ENCODE measurements at places on chromosomes 1 and 21. TPM values are rescaled to one million over a fixed set of nuclear protein-coding genes. Genes with fewer than 3 reads are reported as not detected.

Gene GNPAT
- 39.9 TPM for total RNA-seq

Gene MRPS21
- 81.5 TPM for total RNA-seq

Gene TAL1
- total RNA-seq, result not detected

Gene DMRTA2
- not detected for total RNA-seq

Gene HMCN1
- total RNA-seq, result 91.4 TPM

Gene OLFML2B
- total RNA-seq, result 66.7 TPM

Gene IL24
- not detected for total RNA-seq

- peaks cover 6% of the 10 kb centered on the region for H3K4me1 ChIP-seq
- no peak for DNase-seq
- H3K27me3 ChIP-seq, result no peaks in the 10 kb centered on the region
- no peak overlapping the region for H3K4me3 ChIP-seq
Observed at GRCh38 chr1:235990330-235990795, 74.5 kb downstream of the NID1 start.

- H3K27me3 ChIP-seq, result no peaks in the 10 kb centered on the region
- H3K4me1 ChIP-seq, result no peaks in the 10 kb centered on the region
- DNase-seq, result no peak
- H3K36me3 ChIP-seq, result no peaks in the 10 kb centered on the region
Observed at GRCh38 chr21:14418920-14419319, 36.0 kb upstream of the HSPA13 start.

DNA sequence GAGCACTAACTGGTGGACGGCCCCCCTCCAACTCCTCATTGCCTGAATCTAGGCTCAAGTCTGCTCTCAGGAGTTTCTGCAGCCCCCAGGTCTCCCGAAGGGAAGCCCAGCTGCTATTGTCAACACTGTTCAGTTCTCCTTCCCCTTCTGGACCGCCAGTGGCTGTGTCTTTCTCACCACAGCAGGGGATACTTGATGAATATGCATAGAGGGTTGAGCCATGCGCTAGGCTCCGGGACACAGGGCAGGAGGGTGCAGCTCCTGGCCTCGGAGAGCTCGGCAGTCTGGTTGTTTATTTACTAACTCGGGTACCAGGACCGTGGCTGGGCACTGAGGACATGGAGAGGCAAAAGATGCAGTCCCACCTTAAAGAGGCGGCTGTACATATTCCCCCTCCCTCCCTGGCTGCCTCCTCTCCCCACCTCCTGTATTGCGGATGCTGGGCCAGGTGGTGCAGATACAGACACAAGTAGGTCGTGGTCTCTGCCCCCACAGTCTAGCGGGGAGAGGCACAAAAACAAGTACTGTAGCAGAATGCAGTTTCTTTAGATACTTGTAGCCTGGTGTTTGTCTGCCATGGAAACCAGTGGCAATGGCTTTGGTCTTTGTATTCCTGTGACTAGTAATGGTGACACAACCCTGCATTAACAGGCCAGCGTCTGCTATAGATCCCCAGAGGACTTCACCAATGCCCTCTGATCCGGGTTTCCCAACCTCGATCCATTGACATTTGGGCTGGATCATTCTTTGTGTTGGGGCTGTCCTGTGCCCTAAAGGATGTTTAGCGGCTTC lies 26.2 kb downstream of the ARHGEF10L start:
- H3K27me3 ChIP-seq, result no peaks in the 10 kb centered on the region
- H3K27ac ChIP-seq, result peak overlapping the region; percentile 91
- H3K4me1 ChIP-seq, result peaks cover 84% of the 10 kb centered on the region
- H3K4me3 ChIP-seq, result no peak overlapping the region
- no peak for DNase-seq
- no peaks in the 10 kb centered on the region for H3K36me3 ChIP-seq

DNA sequence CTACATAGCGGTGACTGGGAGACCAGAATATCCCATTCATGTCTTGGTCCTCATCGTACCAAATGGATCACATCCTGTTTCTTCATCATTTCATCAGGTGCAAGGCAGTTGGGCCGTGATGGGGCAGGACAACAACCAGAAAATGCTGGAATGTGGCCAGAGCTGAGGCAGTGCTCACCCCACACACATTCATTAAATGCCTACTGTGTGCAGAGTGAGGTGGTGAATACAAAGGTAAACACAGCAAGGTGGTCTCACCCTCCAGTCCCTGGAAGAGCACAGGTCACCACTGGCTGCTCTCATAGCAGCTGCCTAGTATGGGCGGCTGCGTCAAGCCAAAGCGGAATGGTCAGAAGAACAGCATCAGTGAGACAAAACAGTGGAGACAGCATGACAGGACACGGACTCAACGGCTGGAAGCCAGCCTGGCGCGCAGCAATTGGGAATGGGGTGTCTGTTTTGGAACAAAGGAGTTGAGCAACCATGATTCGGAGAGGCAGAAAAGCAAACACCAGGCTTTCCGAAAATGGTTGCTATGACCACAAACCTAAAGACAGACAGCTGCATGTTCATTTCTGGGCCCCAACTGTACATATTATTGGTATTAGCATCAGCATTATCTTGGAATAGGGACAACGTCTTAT lies 5.6 kb upstream of the ADAMTSL4 start:
- peaks cover 5% of the 10 kb centered on the region for H3K4me1 ChIP-seq
- no peak overlapping the region for H3K27ac ChIP-seq
- no peaks in the 10 kb centered on the region for H3K27me3 ChIP-seq
- no peak for DNase-seq

GRCh38 chr1:92949937-92950817 lies 11.1 kb downstream of the DIPK1A start:
- H3K36me3 ChIP-seq, result peaks cover 2% of the 10 kb centered on the region
- no peak overlapping the region for H3K27ac ChIP-seq
- no peaks in the 10 kb centered on the region for H3K27me3 ChIP-seq
- no peak overlapping the region for H3K4me3 ChIP-seq
- H3K4me1 ChIP-seq, result no peaks in the 10 kb centered on the region

- no peak overlapping the region for H3K4me3 ChIP-seq
- peaks cover 35% of the 10 kb centered on the region for H3K4me1 ChIP-seq
- DNase-seq, result no peak
- peaks cover 6% of the 10 kb centered on the region for H3K36me3 ChIP-seq
- no peak overlapping the region for H3K27ac ChIP-seq
Observed at GRCh38 chr1:119631433-119632102, 16.5 kb downstream of the ZNF697 start.

GRCh38 chr1:9774712-9775679 lies 48.8 kb downstream of the CLSTN1 start:
- peaks cover 9% of the 10 kb centered on the region for H3K36me3 ChIP-seq
- no peak overlapping the region for H3K27ac ChIP-seq
- peaks cover 10% of the 10 kb centered on the region for H3K4me1 ChIP-seq
- H3K4me3 ChIP-seq, result no peak overlapping the region

DNA sequence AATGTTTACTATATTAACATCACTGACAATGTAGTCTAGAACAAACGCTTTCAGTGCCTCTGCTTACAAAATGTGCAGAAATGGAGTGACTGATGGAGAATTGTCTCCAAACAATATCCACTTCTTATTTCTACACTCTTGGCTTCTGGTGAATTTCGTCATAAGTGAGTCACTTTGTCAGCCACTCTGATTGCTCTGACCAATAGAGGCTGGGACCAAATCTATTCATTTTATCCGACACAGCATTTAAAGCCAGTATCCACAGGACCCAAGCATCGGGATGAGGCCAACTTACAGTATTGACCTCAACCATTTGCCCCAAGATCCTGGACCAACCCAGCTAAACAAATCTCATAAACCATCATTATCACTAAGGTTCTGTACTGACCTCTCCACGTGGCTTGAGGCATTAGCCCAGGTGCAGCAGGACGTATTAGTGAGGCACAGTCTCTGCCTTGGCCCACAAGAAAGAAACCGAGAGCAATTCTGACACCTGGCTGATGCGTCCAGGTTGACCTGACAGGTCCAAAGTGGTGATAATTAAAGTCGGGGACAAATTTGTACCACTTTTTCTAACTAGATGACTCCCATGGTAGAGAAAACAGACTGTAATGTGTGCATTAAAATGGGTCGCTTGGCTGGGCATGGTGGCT lies 53.3 kb upstream of the ERO1B start:
- H3K4me1 ChIP-seq, result no peaks in the 10 kb centered on the region
- no peak for DNase-seq
- H3K27ac ChIP-seq, result no peak overlapping the region
- no peaks in the 10 kb centered on the region for H3K36me3 ChIP-seq

GRCh38 chr21:31235671-31236450 lies 108.2 kb downstream of the TIAM1 start:
- no peak overlapping the region for H3K4me3 ChIP-seq
- H3K27me3 ChIP-seq, result no peaks in the 10 kb centered on the region
- peaks cover 2% of the 10 kb centered on the region for H3K4me1 ChIP-seq
- H3K36me3 ChIP-seq, result peaks cover 12% of the 10 kb centered on the region
- no peak for DNase-seq

DNA sequence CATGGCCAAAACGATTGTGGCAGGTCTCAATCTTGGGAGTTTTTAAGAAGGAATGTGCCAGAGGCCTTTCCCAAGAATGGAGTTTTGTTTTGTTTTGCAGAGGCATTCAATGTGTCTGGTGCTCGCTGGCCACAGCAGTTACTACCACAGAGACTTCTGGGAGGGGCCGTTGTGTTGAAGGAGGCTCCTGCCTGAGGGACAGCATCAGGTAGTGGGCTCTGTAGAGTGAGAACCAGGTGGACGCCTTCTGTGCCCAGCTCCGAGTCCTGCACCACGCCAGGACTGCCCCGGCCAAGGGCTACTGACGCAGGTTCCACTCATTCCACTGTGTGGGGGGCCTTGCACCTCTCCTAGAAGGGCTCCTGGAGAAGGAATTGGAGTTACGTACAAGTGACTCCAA lies 44.9 kb upstream of the RBM15 start:
- no peak for DNase-seq
- no peak overlapping the region for H3K4me3 ChIP-seq
- no peak overlapping the region for H3K27ac ChIP-seq
- no peaks in the 10 kb centered on the region for H3K36me3 ChIP-seq

DNA sequence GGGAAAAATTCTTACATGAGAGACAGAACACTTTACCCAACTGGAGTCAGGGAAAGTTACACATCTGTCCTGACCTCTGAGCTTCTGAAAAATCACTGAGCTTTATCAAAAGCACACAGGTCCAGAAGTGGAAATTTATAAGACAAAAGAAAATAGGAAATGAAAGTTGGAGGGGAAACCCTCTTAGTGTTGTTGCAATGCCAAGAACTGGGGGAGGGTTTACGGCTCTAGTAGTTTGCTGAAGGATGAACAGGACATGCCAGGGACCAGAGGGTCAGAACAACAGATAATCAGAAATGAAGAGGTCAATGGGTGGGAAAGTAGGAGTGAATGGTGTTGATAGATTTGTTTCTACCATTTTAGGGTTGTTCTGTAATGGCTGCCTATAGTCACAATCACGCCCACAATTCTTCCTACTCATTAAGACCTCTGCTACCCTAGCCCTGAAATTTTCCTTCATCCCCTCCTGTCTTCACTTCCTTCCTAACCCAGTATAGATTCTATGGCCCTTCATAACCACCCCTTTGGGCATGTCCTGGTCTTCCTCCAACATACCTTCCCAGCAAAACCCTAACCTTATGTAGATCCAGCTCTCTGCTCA lies 30.3 kb upstream of the FMOD start:
- peak; percentile 15 for DNase-seq
- H3K36me3 ChIP-seq, result no peaks in the 10 kb centered on the region
- H3K27me3 ChIP-seq, result peaks cover 53% of the 10 kb centered on the region

DNA sequence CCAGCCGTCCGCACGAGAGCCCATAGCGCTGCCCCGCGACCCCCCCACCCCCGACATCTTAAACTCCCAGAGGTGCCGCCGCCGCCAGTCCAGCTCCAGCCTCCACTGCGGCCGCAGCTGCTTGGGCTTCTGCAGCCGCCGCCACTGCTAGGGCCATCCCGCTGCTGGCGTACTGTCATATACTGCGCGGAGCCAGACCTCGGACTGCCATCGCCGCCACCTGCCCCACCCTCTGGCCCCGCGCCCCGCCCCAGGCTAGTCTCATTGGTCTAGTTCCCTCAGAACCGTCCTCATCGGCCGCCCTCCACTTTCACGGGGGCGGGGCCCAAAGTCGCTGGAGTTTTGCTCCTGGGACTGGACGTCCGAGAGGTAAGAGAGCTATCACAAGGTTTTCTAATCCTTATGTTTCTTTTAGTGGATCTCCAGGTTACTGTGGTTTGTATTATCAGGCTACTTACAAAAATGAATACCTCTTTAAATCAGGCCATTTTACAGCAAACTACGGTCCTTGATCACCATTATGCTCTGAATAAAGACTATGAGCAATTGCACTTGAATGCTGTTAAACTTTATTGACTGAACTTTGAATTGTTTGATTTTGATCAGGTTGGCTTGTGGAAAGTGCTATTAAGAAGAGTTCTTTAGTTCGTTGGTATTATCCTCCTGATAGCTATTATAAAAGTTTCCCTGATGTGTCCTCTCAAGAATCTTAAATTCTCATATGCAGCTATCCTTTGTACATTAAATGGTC lies 2.8 kb upstream of the CD1D start:
- H3K4me3 ChIP-seq, result peak overlapping the region; percentile 60
- H3K36me3 ChIP-seq, result no peaks in the 10 kb centered on the region
- H3K27me3 ChIP-seq, result peaks cover 83% of the 10 kb centered on the region

DNA sequence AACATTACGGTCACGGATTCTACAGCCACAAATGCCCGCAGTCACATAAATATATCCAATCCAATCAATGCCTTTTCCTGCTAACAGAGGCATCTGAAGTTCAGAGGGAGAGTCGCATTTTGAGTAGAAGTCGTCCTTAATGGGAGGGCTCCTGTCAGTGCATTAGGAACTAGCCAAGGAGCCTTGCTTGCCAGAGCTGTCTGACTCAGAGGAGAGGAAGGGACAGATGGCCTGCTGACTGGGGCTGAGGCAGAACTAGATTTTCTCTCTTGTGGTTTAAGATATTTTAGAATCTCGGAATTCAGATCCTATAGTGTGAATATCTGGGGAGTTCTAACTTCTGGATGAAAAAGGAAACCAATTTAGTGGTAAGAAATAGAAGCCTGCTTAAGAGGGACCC lies 10.6 kb downstream of the XKR8 start:
- H3K27me3 ChIP-seq, result no peaks in the 10 kb centered on the region
- H3K27ac ChIP-seq, result no peak overlapping the region
- DNase-seq, result no peak
- no peak overlapping the region for H3K4me3 ChIP-seq
- peaks cover 12% of the 10 kb centered on the region for H3K4me1 ChIP-seq
- H3K36me3 ChIP-seq, result peaks cover 17% of the 10 kb centered on the region

GRCh38 chr1:42958488-42959319 lies at the start of gene SLC2A1:
SLC2A1 (minus strand) TSS chr1:42958868; CDS start chr1:42958651, 217 bp downstream.
- H3K27ac ChIP-seq, result peak within 1 kb of the TSS; percentile 93
- H3K36me3 ChIP-seq, result peaks cover 14% of the 10 kb centered on the region
- peak; percentile 97 for DNase-seq
- peaks cover 77% of the 10 kb centered on the region for H3K4me1 ChIP-seq

DNA sequence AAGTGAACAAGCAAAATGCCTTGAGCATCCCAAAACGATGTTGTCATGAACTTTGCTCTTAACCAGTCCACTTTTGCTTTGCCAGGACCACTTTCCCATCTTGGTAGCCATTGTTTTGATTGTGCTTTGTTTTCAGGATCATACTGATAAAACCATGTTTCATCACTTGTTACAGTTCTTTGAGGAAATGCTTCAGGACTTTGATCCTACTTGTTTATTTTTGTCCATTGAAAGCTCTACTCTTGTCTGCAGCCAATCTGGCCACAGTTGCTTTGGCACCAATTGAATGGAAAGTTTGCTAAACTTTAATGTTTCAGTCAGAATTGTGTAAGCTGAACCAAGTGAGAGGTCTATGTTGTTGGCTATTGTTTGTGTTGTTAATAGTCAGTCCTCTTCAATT lies 12.8 kb downstream of the PLPPR4 start:
- no peaks in the 10 kb centered on the region for H3K4me1 ChIP-seq
- no peak for DNase-seq
- H3K36me3 ChIP-seq, result no peaks in the 10 kb centered on the region
- H3K27ac ChIP-seq, result no peak overlapping the region
- no peak overlapping the region for H3K4me3 ChIP-seq
- H3K27me3 ChIP-seq, result peaks cover 5% of the 10 kb centered on the region

All from osteocyte (in vitro differentiated cells).